HFFc6 (cell line): ENCODE measurements at places on chromosomes 12 and 14. TPM values are rescaled to one million over a fixed set of nuclear protein-coding genes. Genes with fewer than 3 reads are reported as not detected.

MFAP5 gene
- total RNA-seq, result 46.6 to 194 TPM (median 50.8 TPM) in 3 replicates

DNA sequence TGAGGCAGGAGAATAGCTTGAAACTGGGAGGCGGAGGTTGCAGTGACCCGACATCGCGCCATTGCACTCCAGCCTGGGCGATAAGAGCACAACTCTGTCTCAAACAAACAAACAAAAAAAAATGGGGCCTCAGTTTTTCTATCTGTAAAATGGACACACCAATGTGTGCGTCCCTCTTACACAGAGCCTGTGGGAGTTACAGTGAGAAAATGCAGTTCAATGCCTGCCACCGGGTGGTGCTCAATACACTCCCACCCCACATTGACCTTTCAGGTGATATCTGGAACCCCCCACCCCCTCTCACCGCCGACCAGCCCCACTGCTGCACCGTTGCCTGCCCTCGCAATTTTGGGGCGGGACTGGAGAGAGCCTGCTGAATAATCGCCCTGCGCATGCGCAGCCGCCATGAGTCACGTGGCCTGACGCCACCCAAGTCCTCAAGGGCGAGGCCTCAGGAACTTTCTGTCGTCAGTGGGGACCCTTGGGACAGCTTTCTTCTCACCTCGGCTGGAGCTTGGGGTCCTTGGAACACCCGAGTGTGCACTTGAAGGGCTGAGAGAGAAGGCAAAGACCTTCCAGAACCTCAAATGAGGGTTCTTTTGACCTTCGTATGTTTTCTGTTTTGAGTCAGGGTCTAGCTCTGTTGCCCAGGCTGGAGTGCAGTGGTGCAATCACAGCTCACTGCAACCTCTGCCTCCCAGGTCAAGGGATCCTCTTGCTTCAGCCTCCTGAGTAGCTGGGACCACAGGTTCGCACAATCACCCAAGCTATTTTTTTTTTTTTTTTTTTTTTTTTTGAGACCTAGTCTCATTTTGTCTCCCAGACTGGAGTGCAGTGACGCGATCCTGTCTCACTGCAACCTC lies 14.6 kb upstream of the CABP1 start:
- DNase-seq, result no peak
- no peak overlapping the region for H3K4me3 ChIP-seq
- H3K36me3 ChIP-seq, result no peaks in the 10 kb centered on the region
- peaks cover 25% of the 10 kb centered on the region for H3K27me3 ChIP-seq
- peaks cover 7% of the 10 kb centered on the region for H3K4me1 ChIP-seq

DNA sequence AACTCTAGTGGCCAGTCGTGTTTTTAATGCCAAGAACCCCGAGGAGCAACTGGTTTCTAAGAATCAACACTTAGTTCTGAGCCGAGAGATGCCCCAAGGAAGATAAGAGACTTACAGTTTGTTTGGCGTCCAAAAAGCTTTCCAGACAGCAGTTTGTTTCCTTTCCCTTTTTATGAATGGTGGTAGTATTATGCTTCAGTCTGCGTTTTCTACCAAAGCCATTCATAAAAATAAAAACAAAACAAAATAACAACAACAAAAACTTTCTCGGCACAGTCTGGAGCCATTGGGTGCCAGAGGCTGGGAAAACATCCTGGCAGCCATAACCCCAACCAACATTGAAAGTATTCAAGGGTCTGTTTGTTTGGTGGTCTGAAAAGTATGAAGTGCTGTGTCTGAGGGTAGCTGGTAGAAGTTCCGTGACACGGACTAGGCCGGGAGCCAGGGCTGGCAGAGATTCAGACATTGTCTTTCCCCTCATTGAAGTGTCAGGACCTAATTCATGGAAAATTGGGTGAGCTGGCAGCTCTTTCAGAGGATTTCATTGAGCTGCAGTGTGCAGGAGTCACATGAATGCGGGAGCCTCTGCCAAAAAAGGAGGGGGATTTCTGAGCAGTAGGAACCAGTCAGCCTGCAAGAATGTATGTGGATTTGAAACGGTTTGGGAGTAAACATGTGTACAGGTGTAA lies 124.2 kb downstream of the HMGA2 start:
- H3K27ac ChIP-seq, result peak overlapping the region; percentile 96
- H3K36me3 ChIP-seq, result peaks cover 50% of the 10 kb centered on the region
- H3K27me3 ChIP-seq, result peaks cover 6% of the 10 kb centered on the region
- DNase-seq, result peak; percentile 89
- H3K4me3 ChIP-seq, result peak overlapping the region; percentile 72

- peaks cover 6% of the 10 kb centered on the region for H3K27me3 ChIP-seq
- no peak overlapping the region; the same call in 1 of the 2 replicates for H3K27ac ChIP-seq
- peaks cover 16% of the 10 kb centered on the region for H3K4me1 ChIP-seq
- peak; percentile 49 for DNase-seq
Observed at GRCh38 chr12:25670076-25671055, 117.3 kb upstream of the LMNTD1 start.

CHURC1 gene
- total RNA-seq, result 56.5 to 61.0 TPM (median 59.7 TPM) in 3 replicates

DNA sequence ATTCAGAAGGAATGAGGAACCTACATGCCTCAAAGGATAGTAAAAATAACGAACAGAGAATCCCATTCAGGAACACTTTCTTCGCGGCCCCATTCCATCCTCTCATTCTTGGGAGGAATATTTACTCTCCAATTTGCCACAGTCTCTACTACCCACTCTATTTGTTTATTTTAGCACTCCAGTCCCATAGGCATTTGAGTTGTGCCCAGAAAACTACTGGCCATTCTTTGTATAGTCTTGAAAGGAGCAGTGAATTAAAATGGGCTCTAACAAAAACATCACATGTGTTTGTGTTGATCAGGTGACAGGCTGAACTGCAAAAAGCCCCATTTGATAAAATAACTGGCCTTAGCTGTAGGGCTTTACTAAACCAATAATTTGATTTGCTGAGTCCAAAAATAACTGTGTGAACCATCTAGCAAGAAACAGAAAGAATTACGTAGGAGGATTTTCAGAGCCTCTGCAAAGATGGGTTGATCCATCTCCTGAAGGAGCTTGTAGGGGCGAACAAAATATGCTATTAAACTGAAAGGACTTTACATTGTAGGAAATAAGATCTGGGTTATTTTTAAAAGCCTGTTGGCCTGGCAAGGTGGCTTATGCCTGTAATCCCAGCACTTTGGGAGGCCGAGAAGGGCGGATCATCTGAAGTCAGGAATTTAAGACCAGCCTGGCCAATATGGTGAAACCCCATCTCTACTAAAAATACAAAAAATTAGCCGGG lies 142.3 kb upstream of the CPNE8 start:
- H3K4me3 ChIP-seq, result no peak overlapping the region
- no peak for DNase-seq
- H3K27me3 ChIP-seq, result no peaks in the 10 kb centered on the region

GRCh38 chr12:131092901-131093603 lies 139.3 kb downstream of the ADGRD1 start:
- no peak overlapping the region for H3K27ac ChIP-seq
- peaks cover 6% of the 10 kb centered on the region for H3K36me3 ChIP-seq
- H3K4me1 ChIP-seq, result no peaks in the 10 kb centered on the region
- no peaks in the 10 kb centered on the region for H3K27me3 ChIP-seq
- DNase-seq, result no peak

GRCh38 chr14:79166171-79166570 lies 996.0 kb downstream of the NRXN3 start:
- no peak overlapping the region for H3K27ac ChIP-seq
- no peak for DNase-seq
- H3K4me3 ChIP-seq, result no peak overlapping the region

GRCh38 chr12:110906516-110906915 lies 13.9 kb downstream of the MYL2 start:
- no peaks in the 10 kb centered on the region for H3K36me3 ChIP-seq
- no peak for DNase-seq
- H3K4me3 ChIP-seq, result no peak overlapping the region
- H3K4me1 ChIP-seq, result no peaks in the 10 kb centered on the region; the same call in 1 of the 2 replicates

- DNase-seq, result no peak
- H3K36me3 ChIP-seq, result no peaks in the 10 kb centered on the region
- H3K27ac ChIP-seq, result no peak overlapping the region
- H3K27me3 ChIP-seq, result peaks cover 4% of the 10 kb centered on the region
- H3K4me1 ChIP-seq, result peaks cover 53% of the 10 kb centered on the region
- H3K4me3 ChIP-seq, result no peak overlapping the region
Observed at GRCh38 chr12:94267921-94268471, 119.6 kb downstream of the PLXNC1 start.

TMEM63C gene
- not detected in 3 replicates for total RNA-seq

GRCh38 chr12:68908076-68908475 lies 24.9 kb downstream of the CPM start:
- H3K27me3 ChIP-seq, result no peaks in the 10 kb centered on the region; the same call in 1 of the 2 replicates
- H3K36me3 ChIP-seq, result no peaks in the 10 kb centered on the region
- H3K4me3 ChIP-seq, result no peak overlapping the region
- H3K4me1 ChIP-seq, result peaks cover 28% of the 10 kb centered on the region
- H3K27ac ChIP-seq, result no peak overlapping the region
- DNase-seq, result no peak

DNA sequence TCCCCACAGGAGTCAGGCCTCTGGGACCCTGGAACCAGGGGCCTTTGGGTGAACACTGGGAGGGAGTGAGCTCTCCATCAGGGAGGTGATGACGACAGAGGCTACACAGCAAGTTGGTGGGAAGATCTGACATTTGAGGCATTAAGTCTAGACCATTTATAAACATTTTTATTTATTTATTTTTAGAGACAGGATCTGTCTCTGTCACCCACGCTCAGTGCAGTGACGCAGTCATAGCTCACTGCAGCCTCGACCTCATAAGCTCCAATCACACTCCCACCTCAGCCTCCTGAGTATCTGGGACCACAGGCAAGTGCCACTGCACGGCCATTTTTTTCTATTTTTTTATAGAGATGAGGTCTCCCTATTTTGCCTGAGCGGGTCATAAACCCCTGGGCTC lies 53.6 kb downstream of the TEAD4 start:
- H3K4me3 ChIP-seq, result no peak overlapping the region
- H3K27ac ChIP-seq, result no peak overlapping the region
- no peaks in the 10 kb centered on the region; the same call in 1 of the 2 replicates for H3K4me1 ChIP-seq
- DNase-seq, result no peak

- H3K4me1 ChIP-seq, result peaks cover 34% of the 10 kb centered on the region
- no peak for DNase-seq
- no peaks in the 10 kb centered on the region for H3K36me3 ChIP-seq
- peaks cover 9% of the 10 kb centered on the region for H3K27me3 ChIP-seq
Observed at GRCh38 chr12:49109641-49110463, 795 bp downstream of the LMBR1L start.

DNA sequence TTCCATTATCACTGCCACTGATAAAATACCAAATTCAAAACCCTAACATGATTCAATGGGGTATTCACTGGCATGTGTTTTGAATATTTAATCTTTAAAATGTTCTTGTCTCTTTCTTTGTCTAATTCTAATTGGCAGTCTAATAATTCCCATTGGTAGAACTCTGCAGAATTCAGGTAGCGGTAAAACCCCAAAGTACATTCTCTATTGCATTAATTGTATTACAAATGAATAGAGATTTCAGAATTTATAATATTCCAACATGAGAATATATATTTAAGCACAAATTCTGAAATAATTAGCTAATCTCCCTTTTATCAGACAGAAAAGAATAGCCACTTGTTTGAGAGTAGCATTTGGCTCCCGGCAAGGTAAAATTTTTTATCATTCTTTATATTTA lies at the start of gene OR4N5:
Gene OR4N5 (plus strand): TSS at position 301 of the 400 bp plus-strand sequence. CDS start 4,916 bp downstream, outside the sequence.
- no peaks in the 10 kb centered on the region for H3K4me1 ChIP-seq
- H3K4me3 ChIP-seq, result no peak within 1 kb of the TSS
- H3K36me3 ChIP-seq, result no peaks in the 10 kb centered on the region; the same call in 1 of the 2 replicates

- H3K27ac ChIP-seq, result no peak overlapping the region
- no peak for DNase-seq
- H3K27me3 ChIP-seq, result peaks cover 3% of the 10 kb centered on the region; the same call in 1 of the 2 replicates
Observed at GRCh38 chr14:31864937-31865855, 211.9 kb upstream of the ARHGAP5 start.

FGD4 gene
- total RNA-seq, result 2.3 to 5.0 TPM (median 2.6 TPM) in 3 replicates

AJUBA gene
- 79.7 and 85.4 TPM in 2 replicates for total RNA-seq

DNA sequence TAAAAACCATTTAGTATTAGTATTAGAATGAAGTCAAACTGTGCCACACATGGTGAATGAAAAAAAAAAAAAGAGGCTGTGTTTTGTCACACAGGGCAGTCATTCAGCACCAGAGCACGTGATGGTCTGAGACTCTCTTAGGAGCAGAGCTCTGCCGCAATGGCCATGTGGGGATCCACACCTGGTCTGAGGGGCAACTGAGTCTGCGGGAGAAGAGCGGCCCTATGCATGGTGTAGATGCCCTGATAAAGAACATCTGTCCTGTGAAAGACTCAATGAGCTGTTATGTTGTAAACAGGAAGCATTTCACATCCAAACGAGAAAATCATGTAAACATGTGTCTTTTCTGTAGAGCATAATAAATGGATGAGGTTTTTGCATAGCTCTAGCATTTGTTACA lies 12.2 kb upstream of the BDKRB1 start:
- H3K4me1 ChIP-seq, result peaks cover 42% of the 10 kb centered on the region
- H3K27me3 ChIP-seq, result peaks cover 8% of the 10 kb centered on the region
- H3K36me3 ChIP-seq, result peaks cover 30% of the 10 kb centered on the region
- DNase-seq, result no peak
- H3K27ac ChIP-seq, result no peak overlapping the region

TC2N gene
- total RNA-seq, result 0.19 to 0.34 TPM in 2 of 3 replicates, not detected in the other

FGD6 gene
- total RNA-seq, result 5.1 to 5.6 TPM (median 5.5 TPM) in 3 replicates

DNA sequence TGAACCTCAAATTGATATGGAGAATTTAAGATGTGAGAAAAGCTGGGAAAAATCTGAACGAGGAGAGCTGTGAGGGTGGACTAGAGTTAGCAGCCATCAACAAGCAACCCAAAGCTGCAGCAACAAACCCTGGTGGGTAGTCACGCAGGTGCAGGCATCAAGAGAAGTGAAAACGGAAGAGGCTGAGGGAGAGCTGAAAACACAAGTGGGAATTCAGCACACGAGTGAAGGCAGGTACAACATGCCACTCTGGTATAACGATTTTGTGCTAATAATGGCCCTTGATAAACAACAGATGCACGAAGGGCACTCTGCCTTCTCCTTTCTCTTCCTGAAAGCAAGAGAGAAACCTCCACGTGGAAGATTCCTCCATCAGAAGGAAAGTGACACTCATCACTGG lies 11.5 kb downstream of the TCL1B start:
- no peaks in the 10 kb centered on the region for H3K36me3 ChIP-seq
- H3K27me3 ChIP-seq, result peaks cover 2% of the 10 kb centered on the region
- no peaks in the 10 kb centered on the region for H3K4me1 ChIP-seq
- no peak overlapping the region for H3K4me3 ChIP-seq

DNA sequence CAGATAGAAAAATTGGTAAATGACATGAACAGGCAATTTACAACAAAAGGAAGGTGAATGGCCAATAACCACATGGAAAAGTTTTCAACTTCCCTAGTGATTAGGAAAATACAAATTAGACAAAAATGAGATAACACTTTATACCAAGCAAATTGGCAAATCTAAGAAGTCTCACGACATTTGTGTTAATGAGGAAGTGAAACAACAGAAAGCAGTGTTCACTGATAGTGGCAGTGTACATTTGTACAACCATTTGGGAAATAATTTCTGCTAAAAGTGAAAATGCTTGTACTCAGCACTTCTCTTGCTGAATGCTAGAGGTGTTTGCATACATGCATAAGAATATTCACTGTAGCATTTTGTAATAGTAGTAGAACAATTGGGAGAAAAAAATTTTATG lies 126.6 kb downstream of the LLPH start:
- peaks cover 1% of the 10 kb centered on the region; the same call in 1 of the 2 replicates for H3K27me3 ChIP-seq
- H3K4me3 ChIP-seq, result no peak overlapping the region
- no peak for DNase-seq

TMEM119 gene
- 12.9 to 20.7 TPM (median 17.6 TPM) in 3 replicates for total RNA-seq

SERPINA10 gene
- total RNA-seq, result not detected in 3 replicates

GRCh38 chr14:83992857-83993256 lies 1537.1 kb upstream of the FLRT2 start:
- no peaks in the 10 kb centered on the region for H3K27me3 ChIP-seq
- no peak overlapping the region for H3K4me3 ChIP-seq
- no peak for DNase-seq
- H3K27ac ChIP-seq, result no peak overlapping the region

GRCh38 chr14:85546390-85546789 lies 16.4 kb downstream of the FLRT2 start:
- H3K27me3 ChIP-seq, result no peaks in the 10 kb centered on the region; the same call in 1 of the 2 replicates
- H3K4me1 ChIP-seq, result peaks cover 13% of the 10 kb centered on the region
- peaks cover 41% of the 10 kb centered on the region for H3K36me3 ChIP-seq
- no peak overlapping the region for H3K27ac ChIP-seq
- no peak for DNase-seq
- H3K4me3 ChIP-seq, result no peak overlapping the region

SUOX gene
- 15.2 to 17.0 TPM (median 16.2 TPM) in 3 replicates for total RNA-seq
